ENCODE measurements at places on chromosomes 11 and 22.

DNA sequence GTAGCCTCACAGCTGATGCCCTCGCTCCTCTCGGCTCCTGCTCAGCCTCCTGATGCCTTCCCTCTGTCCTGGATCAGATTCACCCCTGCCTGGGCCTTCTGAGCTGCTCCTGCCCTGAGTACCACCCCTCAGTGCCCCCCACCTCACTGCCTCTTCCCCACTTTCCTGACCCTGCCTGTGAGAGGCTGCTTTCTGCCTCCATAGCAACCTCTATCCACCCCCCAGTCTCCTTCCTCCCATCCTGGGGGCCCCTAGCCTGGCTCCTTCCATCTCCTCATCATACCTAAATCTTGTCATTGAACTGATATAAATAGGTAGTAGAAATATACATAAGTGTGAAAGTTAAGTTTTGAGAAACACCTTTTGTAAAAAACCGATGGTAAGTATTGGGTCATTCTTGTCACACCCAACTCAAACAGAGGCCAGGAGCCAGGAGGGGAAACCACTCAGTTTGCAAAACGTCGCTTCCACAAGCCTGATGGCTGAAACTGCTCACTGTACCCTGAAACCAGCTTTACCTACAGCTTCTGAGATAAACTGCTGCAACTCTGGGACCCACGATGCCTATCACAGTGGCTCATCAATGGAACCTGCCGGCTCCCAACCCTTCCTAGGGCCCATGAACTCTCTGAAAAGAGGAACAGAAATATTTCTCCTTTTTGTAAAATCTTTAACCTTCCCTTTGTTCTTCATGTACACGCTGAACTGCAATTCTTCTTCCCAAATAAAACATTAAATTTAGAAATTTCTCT lies 4.8 kb upstream of the APOBEC3H start:
- DNase-seq, result no peak

GRCh38 chr11:122850076-122850631 lies 11.9 kb downstream of the CRTAM start:
- DNase-seq, result no peak

GRCh38 chr11:70424765-70425344 lies 26.5 kb downstream of the CTTN start:
- DNase-seq, result no peak

- DNase-seq, result no peak
Observed at GRCh38 chr11:10693509-10694081, at the start of gene IRAG1. Gene IRAG1 (minus strand): TSS chr11:10693755. CDS start chr11:10693602, 153 bp downstream.

DNA sequence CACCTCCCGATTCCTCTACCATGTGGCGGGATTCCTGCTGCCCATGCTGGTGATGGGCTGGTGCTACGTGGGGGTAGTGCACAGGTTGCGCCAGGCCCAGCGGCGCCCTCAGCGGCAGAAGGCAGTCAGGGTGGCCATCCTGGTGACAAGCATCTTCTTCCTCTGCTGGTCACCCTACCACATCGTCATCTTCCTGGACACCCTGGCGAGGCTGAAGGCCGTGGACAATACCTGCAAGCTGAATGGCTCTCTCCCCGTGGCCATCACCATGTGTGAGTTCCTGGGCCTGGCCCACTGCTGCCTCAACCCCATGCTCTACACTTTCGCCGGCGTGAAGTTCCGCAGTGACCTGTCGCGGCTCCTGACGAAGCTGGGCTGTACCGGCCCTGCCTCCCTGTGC lies 10.5 kb downstream of the CXCR5 start:
- no peak for DNase-seq
